Lung (tissue), 17 donors: ENCODE measurements at places on chromosomes 7 and 10. TPM values are rescaled to one million over a fixed set of nuclear protein-coding genes. Genes with fewer than 3 reads are reported as not detected.
A peak's percentile ranks its signal among the peaks of the same experiment; 100 is the strongest.

The HYAL4 gene
- 0.07 TPM for polyA plus RNA-seq

- H3K4me1 ChIP-seq, result peaks cover 10% of the 10 kb centered on the region
- no peaks in the 10 kb centered on the region for H3K27me3 ChIP-seq
- DNase-seq, result peak; percentile 39
- H3K36me3 ChIP-seq, result no peaks in the 10 kb centered on the region
- peak overlapping the region; percentile 59 for H3K4me3 ChIP-seq
- no peak overlapping the region for H3K27ac ChIP-seq
Observed at GRCh38 chr7:149285603-149286002, 23.6 kb downstream of the ZNF783 start.

GRCh38 chr7:139681463-139681755 is 96.4 kb downstream of the HIPK2 start:
- DNase-seq, result no peak
- H3K4me3 ChIP-seq, result no peak overlapping the region
- H3K27me3 ChIP-seq, result no peaks in the 10 kb centered on the region
- peaks cover 26% of the 10 kb centered on the region for H3K4me1 ChIP-seq
- no peaks in the 10 kb centered on the region for H3K36me3 ChIP-seq
- peak overlapping the region; percentile 78 for H3K27ac ChIP-seq

- H3K36me3 ChIP-seq, result peaks cover 2% of the 10 kb centered on the region
- H3K27ac ChIP-seq, result no peak overlapping the region
- no peaks in the 10 kb centered on the region for H3K27me3 ChIP-seq
- DNase-seq, result peak; percentile 27
- H3K4me1 ChIP-seq, result no peaks in the 10 kb centered on the region
Observed at GRCh38 chr7:1144269-1144771, 15.7 kb downstream of the ZFAND2A start.

DNA sequence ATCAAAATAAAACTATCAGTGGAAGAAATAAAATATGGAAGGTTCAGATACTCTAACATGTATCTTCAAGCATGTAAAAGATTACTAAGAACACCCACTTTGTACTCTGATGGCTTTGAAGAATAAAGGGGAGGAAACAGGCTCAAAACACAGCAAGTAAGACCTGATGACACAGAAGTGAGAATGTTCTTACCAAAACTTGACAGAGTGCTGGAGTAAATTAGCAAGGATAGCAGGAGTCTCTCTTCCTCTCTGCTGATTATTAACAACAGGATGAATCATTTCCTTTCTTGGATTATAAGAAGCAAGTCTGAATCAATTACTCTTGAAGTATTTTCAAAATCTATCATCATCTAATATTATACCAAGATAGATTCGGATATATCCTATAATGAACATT is 47.5 kb downstream of the GLI3 start:
- H3K27ac ChIP-seq, result no peak overlapping the region
- no peak for DNase-seq
- no peak overlapping the region for H3K4me3 ChIP-seq
- H3K36me3 ChIP-seq, result no peaks in the 10 kb centered on the region

The HECW1 gene
- polyA plus RNA-seq, result 0.14 TPM
